Muscle of arm (tissue), 14 donors: ENCODE measurements at places on chromosomes 6 and 20. TPM values are rescaled to one million over a fixed set of nuclear protein-coding genes. Genes with fewer than 3 reads are reported as not detected.
A peak's percentile ranks its signal among the peaks of the same experiment; 100 is the strongest.

Gene ECT2L
- 0.28 TPM for polyA plus RNA-seq

DNA sequence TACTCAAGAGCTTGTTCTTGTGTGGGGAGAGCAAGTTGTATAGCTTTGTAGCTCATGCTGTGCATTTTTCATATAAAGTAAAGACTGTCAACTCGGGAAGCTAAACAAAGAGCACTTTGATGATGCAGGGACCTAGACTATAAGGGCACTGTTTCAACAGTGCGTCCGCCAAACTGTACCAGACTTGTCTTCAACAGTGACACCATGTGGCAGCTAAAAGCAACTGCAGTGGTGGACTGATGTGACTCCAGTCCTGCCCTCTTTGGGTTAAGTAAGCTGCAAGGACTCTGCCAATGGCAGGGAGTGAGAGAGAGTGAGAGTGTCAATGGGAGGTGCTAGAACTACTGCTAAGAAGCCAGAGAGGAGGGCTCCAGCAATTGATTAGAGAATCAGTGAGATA is 48.1 kb upstream of the MC3R start:
- DNase-seq = no peak

Gene SLC17A2
- polyA plus RNA-seq = 0.30 TPM

Gene GRM4
- polyA plus RNA-seq = 1.2 TPM

DNA sequence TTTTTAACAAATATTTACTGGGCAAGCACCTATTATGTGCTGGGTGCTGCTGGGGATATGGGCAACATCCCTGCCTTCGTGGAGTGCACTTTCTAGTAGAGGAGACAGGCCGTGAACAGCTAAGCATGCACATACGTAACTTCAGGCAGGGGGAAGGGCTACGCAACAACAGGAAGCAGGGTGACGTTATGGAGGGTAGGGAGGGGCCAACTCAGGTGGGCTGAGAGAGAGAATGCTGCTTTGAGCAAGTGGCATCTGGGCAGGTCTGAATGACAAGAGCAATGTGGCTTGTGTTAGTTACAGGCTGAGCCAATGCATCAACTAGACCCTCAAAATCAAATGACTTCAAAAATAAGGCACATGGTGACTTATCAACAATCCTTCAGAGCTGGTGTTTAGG is 112.1 kb downstream of the CDC5L start:
- DNase-seq = no peak

DNA sequence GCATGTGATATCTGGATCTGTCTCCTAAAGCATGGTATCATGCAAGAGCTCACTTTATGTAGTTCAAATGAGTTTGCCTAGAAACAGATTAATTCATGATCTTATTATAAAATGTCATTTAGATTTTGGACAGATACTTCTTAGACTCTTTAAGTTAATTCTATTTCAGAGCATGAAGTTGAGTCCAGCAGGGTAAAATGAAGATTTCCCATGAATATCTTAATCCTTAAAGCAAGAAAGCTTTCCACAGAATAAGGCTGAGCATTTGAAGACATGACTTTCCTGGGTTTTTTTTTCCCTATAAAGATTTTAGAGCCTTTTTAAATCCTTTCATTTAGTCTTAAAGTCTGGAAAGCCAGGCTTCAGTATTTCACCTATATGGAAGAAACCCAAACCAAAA is 556.0 kb upstream of the GJE1 start:
- DNase-seq = no peak

- peak; percentile 89 for DNase-seq
Measured at GRCh38 chr20:50186151-50186885, 4.3 kb upstream of the CEBPB start.

Gene RIPPLY2
- polyA plus RNA-seq = not detected

DNA sequence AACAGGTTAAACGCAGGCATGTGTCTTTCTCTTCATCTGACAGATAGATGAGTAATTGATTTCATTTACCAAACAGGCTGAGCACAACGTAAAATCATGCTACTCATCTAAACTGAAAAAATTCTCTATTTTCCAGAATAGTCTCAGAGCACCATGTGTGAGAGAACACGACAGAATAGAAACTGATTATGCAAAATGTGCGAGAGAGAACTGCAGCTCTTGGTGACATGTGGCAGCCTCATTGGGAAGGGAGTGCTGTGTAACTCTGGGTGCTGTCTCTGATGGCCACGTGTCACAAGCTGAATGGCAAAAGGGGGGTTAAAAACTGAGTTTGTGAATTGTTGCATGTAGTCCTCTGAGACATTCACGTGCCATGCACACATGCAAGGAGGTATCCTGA is 143.7 kb upstream of the ATXN1 start:
- DNase-seq = no peak

Gene FOXP4
- polyA plus RNA-seq = 9.8 TPM

- DNase-seq = no peak
Measured at GRCh38 chr6:136831873-136832562, 9.6 kb downstream of the PEX7 start.

DNA sequence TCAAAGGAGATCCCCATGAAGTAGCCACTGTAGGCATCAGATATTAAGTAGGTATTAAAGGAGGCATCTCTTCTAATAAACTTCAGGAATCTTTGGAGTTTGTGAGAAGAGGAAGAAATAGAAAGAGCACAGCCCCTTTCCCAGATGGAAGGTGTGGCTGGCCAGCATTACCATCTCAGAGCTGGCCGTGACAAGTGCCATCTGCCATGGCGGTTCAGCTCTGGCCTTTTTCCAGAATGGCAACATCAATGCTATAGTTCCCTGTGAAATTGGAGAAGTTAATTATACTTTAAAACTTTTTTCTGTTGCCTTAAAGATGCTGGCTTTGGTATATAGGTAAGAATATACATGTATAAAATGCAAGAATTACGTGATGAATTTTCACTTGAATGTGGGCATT is 51.9 kb upstream of the MCUR1 start:
- DNase-seq = no peak

- no peak for DNase-seq
Measured at GRCh38 chr20:16418616-16419015, 154.6 kb downstream of the KIF16B start.
